ENCODE measurements at places on chromosomes 7 and 10.

GRCh38 chr7:118109607-118110006, 74.4 kb upstream of the LSM8 start:
- no peak for DNase-seq

DNA sequence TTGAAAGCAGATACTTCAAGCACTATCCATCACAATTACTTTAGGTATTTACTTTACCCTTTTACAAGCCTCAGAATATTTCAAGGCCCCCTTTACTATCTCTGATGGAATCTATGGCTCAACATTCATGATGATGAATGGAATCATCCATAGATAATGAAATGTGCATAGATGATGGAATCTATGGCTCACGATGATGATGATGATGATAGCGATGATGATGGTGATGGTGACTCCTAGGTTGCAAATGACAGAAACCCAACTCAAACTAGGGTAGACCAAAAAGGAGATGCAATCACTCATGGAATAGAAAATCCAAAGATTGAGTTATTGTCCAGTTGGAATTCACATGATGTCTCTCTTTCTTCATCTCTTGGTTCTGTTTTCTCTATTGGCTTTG, 55.7 kb downstream of the NEBL start:
- DNase-seq = no peak

DNA sequence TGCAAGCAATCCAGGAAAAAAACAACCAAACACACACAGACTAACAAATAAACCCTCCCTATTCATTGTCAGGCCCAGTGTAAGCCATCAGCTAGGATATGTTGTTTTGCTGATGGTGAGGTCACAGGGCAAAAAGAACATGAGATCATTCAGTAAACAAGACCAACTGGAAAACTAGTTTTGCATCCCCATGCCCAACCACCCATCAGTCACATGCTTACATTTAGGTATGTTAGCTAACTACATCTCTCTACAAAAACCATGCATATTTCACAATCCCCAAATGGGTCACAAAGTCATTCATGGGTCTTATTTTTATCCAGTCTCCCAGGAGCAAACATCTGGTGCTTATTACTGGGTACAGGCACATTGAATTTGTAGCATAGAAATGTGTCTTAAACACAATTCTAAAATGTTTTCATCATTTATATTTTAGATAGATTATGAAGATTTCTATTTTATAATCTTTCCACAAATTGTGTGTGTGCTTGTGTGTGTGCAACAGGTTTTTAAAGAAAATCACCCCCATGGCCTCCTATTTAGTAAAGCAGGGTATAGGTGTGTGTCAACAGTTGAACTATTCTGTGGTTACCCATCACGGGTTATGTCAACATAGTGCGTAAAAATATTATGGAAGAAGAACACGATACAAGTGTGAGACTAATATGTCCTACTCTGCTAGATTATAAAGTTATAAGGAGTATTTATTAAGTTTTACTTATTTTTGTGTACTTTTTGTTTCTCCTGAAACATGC, 103.8 kb upstream of the AKR1E2 start:
- DNase-seq = no peak

DNA sequence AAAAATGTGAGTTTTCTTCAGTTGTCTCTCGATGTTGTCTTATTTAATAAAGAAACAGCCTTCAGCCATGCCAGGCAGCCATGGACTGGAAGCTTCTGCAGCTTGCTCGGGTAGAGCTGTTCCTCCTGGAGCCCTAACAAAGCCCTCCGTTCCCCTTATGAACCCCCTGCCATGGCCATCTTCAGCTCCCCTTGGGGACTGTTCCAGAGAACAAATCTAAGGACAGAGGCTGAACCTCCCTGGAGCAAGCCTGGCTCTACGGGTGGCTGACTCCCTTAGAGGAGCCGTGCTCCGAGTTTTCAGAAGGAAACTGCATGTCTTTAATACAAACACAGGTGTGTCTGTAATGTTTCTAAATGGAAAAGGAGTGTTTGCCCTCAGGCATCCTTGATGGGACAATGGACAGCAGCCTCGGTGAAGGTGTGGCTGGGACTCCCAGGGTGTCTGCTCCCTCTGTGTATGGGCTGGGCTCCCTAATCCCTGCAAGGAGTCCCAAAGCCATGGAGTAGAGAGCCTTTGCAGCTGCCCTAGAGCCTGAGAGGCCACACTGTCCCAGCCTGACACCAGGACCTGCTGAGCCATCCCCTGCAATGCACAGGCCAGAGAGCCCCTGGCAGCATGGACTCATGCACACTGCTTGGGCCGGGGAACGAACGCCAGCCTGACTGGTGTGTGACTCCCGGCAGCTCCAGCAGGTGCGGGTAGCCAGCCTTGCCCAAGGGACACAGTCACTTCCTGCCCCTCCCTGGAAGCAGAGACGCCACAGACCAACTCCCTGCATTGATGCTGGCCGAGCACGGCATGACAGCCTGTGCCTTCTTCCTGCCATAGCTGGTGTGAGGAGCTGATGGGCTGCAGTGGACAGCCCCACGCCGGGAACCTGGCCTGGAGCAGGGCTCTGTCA, 381.8 kb downstream of the TCERG1L start:
- DNase-seq = no peak

DNA sequence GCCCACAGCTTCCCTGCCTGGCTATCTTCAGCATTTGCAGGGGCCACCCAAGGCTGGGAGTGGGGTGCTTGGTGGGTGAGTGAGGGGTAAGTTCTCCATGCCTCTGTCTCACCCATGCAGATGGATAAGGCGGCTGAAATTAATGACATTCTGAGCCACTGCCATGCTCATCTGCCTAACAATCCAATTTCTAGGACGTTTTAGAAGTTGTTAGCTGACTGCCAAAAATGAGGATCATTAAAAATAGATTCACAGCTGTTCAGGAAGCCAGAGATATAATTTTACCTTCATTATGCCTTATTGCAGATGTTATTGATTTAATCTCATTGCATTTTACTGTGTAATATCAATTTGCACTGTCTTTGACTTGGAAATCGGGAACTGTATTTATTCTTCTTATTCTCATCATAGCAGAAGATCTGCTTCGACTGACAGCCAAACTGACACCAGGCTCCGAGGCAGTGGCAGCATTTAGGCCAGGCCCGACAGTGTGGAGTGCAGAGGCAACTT, 334.4 kb upstream of the NPVF start:
- no peak for DNase-seq

DNA sequence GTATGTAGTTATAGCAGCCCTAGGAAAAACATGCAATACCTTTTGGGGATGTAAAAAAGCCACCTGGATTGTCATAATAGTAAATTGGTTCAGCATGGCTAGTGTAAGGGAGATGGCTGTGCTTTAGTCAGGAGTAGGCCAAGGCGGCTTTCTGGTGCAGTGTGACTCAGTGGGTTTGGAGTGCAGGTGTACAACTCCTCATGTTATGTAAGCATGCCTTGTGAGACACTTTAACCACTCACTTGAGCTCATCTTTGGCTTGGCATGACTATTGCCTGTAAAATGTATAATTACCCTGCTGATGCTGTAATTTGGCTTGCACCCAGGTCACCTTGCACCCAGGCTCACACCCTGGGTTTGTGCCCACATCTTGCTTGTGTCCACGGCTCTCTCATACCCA, 239.2 kb upstream of the GLI3 start:
- DNase-seq = no peak
